ENCODE measurements at places on chromosomes 12 and 14.

DNA sequence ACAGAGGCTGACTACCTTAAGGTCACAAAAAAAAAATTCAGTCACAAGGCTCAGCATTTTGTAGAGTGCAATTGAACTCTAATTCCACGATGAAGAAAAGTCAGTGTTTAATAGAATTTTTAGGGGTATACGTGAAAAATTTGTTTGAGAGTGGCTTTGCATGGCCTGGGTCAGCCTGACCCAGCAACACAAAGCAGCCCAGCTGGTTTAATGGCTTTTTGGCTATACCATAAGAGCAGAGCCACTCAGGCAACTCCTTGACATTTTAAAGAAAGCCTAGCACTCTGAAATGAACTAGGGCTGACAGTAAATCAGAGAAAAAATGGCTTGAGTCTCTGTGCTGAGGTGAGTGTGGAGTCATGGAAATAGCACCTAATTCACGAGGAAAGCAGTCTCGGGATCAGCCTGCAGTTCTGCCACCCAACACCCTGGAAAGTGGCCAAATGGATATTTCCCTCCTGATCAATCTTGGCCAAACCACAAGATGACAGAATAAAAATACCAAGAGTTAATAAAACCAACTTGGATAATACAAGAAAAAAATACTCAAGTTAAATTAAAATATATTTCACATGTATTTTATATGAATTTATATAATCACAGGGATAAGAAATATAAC, 59.5 kb downstream of the GALNT4 start:
- DNase-seq: no peak

- DNase-seq: peak; percentile 10
Measured at GRCh38 chr14:55505846-55506245, 65.4 kb upstream of the TBPL2 start.

DNA sequence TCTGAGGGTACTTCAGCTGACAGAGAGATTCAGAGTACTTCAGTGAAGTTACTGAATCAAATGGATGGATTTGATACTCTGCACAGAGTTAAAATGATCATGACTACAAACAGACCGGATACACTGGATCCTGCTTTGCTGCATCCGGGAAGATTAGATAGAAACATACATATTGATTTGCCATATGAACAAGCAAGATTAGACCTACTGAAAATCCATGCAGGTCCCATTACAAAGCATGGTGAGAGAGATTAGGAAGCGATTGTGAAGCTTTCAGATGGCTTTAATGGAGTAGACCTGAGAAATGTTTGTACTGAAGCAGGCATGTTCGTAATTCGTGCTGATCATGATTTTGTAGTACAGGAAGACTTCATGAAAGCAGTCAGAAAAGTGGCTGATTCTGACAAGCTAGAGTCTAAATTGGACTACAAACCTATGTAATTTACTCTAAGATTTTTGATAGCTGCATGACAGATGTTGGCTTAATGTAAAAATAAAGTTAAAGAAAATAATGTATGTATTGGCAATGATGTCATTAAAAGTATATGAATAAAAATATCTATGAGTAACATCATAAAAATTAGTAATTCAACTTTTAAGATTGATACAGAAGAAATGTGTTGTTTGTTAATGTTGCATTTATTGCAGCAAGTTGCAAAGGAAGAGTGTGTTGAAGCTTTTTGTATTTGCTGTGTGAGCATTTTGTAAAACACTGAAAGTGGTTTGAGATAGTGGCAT, 136.1 kb upstream of the RAP1B start:
- DNase-seq: no peak

- no peak for DNase-seq
Measured at GRCh38 chr14:58789736-58790135, 152.0 kb downstream of the DACT1 start.

DNA sequence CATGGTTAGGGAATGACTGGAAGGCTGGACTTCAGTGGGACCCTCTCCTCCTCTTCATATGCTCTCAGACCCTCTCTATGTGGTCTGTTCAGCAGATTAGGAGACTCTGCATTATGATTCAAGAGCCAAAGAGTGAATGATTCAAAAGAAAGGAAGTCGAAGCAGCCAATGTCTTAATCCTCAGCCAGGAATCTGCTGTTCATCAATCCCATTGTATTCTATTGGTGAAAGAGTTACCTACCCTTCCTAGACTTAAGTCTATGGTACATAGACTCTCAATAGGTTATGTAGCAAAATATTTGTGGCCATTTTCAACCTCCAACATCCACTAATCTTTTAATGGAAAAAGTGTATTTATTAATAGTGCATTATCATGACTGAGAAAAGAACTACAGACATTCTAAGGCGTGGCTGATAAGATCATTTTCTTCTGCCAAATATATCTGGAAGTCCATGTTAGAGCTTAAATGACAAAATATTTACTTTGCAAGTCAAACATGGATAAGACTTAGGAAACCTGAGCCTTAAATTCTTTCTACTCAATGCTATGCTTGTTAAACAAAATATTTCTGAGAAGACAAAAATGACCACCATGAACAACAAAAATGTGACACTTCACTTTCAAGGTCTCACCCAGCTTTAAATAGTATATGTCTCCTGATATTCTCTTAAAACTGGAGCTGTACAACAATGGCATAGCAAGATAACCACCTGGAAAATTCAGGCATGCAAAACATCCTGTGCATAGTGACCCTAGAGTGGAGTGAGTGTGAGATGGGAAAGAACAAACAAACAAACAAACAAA, 1100.6 kb downstream of the GALC start:
- DNase-seq: no peak

DNA sequence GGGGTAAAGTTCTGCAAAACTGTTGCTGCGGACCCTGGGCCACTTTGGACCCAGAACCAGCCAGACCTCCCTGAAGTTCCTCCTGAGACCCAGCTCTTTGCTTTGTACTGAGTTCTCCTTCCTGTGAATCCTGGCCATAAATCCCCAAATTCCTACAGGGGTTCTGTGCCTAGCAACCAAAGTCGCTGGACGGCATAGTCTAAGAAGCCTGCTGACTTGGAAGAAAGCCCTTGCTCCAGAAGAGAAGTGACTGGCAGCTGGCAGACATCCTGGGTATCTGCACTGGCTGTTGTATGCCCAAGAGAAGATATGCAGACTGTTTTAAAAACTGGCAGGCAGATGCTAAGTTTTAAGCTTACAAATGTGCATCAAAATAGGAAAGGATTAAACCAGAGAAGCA, 99.9 kb upstream of the SLC24A4 start:
- DNase-seq: no peak

GRCh38 chr12:106753526-106753925, 21.0 kb upstream of the RIC8B start:
- no peak for DNase-seq

DNA sequence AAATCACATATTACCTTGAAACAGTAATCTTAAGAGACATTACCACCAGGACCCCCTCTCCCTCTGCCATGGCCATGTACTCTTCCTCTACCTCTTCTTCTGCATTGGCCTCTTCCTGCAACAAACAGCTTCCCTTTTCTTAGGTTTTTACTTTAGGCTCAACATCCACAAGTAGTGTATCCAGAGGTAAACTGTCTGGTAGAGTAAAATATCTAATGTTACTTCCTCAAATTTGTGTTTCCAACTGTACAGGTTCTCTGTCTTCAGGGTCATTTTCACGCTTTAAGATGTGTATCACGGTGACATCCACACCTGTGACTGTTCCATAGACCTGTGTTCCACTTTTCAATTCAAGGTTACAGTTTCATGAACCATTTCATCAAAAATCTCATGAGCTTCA, 13.4 kb downstream of the CDK17 start:
- DNase-seq: no peak

DNA sequence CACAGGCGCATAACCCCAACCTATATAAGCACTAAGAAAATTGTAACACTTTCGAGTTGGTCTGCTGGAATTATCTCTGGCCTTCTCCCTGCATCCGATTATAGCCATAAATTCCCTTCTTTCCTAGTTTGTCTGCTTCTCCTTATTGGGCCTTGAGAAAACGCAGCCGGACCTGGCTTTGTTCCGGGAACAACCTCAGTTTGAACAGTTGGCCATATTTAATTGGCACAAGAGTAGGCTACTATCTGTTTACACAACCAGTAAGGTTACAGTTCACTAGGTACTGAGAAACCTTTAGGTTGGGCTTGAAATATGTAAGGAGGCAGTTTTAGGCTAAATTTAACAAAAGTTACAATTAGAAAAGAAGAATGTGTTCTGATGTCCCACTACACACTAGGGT, 176.1 kb downstream of the IPO8 start:
- DNase-seq: no peak

- DNase-seq: no peak
Measured at GRCh38 chr12:8969861-8970411, 19.4 kb upstream of the KLRG1 start.

DNA sequence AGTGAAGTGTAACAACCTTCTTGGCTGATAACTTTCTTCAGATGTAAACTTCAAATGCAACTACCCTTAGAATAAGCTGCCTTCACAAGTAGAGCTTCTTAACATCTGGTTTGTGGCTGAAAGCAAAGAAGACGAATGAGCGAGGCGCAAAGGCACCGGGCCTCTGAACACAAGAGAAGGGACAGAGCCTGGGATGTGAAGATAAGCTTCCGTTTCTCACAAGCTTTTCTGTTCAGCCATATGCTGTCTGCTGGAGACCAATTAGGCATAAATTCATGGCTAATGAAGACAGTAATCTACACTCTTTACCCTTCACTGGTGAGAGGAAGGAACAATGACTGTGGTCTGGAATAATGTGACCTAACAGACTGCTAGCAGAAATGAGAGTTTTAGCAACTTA, 195.2 kb downstream of the ATXN7L3B start:
- DNase-seq: no peak

DNA sequence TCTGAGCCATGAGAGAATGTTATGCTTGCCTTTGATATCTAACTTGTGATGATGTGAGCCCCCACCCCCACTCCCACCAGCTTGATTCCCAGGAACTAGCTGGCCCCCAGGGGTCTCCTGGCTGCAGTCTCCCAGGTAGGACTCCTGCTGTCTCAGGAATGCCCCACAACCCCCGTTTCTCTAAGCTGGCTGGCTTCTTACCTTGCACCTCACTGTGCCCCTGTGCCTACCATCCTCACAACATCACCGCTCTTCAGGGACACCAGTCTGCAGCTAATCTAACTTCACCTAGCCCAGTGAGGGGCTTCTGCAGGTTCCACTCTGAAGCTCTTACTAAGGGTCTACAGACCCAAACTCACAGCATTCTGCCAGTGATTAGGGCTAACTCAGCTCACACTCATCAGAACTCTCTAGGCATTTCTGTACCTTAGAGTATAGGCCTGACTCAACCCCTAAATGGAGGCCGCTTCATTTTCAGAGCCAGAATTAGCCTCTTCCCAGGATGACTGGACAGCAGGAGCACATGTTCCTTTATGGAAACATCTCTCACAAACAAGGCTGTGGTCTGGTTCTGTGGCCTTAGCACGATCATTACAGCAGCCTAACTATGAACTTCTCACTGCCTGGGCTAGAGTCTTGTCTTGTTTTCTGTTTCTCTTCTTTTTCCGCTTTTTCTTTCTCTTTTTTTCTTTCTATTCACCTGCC, 72.8 kb upstream of the IFNG-AS1 start:
- DNase-seq: no peak

DNA sequence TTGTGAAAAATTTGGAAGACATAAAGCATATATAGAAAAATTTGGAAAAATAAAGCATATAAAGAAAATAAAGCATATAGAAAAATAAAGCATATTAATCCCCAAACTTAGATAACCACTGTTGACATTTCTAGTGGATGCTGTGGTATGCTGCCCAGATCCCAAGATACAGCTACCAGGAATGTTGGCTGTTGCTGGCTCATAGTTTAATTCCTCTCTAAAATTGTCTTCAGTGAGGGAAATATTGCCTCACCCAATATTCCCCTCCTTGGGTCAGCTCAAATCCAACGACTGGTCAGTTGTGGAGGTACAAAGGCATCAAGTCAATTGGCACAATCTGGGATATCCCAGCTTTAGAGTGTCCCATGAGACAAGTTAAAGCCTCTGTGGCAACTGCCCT, 10.1 kb upstream of the KICS2 start:
- DNase-seq: no peak
